ENCODE measurements at places on chromosomes 1 and 21.

DNA sequence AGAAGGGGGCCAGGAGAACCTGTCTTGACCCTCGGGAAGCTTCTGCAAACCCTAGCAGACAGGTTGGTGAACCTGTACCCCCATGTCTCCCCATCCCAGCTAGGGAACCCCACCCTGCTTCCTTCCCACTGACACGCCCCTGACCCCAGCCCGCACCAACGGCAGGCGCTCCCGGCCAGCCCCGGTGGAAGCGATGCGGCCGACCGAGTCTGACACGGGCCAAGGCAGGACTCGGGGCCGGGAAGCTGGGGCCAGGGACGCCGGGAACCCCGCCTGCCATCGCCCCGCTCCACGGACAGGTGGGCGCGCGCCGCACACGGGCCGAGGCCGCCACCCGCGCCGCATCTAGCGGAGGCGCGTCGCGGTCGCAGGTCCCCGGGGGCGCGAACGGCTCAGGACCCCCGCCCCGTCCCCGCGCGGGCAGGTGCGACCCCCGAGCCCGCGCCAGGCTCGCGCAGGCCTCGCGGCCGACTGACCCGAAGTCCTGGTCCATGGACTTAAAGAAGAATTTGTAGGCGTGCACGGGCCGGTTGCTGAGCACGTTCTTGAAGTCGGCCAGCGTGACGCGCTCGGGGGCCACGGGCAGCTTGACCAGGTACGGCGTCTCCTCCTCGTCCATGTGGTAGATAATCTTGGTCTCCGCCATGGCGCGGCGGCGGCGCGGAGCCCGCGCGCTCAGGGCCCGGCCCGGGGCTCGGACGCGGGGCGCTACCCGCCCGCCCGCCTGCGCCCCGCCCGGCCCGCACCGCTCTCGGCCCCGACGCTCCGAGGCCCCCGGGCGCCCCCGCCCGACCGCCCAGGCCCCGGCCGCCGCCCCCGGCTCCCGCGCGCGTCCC, 580 bp downstream of the DVL1 start:
- DNase-seq: no peak
- H3K4me1 ChIP-seq: peaks cover 23% of the 10 kb centered on the region
- peak overlapping the region; percentile 74 for H3K4me3 ChIP-seq
- H3K27me3 ChIP-seq: peaks cover 8% of the 10 kb centered on the region

- H3K4me3 ChIP-seq: no peak overlapping the region
- no peaks in the 10 kb centered on the region for H3K27me3 ChIP-seq
- peak; percentile 67 for DNase-seq
- H3K4me1 ChIP-seq: peaks cover 34% of the 10 kb centered on the region
Measured at GRCh38 chr1:202834771-202835547, 24.2 kb downstream of the PCAT6 start.

DNA sequence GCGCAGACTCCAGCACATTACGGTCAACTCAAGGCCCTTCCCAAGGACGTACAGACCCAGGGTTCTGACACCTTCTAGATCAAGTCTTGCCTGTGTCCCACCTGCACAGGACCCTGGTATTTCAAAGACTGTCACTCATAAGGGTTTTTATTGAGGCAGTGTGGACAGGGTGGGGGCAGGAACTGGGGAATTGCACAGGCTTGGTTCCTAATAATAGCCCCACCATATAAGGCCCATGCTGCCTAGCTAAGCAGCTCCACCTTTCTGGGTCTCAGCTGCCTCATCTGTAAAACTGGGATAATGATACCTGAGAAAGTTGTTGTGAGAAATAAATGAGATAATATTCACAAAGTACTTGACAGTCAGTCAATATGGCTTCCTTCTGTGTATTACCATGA, 55.3 kb upstream of the PUM1 start:
- no peak overlapping the region for H3K27ac ChIP-seq
- H3K4me1 ChIP-seq: no peaks in the 10 kb centered on the region
- no peak overlapping the region for H3K4me3 ChIP-seq
- no peak for DNase-seq
- no peaks in the 10 kb centered on the region for H3K36me3 ChIP-seq

DNA sequence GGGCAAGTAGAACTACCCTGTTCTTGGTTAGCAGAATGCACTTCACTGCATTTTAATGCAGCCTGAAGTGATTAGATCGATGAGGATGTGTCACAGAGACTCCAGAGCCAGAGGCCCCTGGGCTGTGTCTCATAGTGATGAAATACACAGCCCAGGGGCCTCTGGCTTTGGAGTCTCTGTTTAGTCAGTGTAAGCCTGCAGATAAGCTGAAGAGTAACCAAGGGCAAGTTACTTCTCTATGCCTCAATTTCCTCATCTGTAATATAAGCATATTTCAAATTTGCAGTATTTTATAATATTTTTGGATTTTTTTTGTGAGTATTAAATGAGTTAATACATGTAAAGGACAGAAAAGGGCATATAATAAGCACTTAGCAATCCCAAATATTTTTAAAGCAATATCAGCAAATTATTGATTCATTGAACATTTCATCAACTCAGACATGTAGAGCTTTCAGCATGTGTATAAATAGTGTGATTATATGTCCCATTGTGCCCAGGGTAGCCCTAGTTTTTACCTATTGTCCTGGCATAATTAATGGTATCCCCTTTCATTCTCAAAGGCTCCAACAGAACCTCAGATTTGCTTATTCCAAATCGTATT, 23.6 kb upstream of the APOBEC4 start:
- no peaks in the 10 kb centered on the region for H3K4me1 ChIP-seq
- DNase-seq: no peak
- no peaks in the 10 kb centered on the region for H3K27me3 ChIP-seq
- H3K36me3 ChIP-seq: no peaks in the 10 kb centered on the region
- no peak overlapping the region for H3K4me3 ChIP-seq

DNA sequence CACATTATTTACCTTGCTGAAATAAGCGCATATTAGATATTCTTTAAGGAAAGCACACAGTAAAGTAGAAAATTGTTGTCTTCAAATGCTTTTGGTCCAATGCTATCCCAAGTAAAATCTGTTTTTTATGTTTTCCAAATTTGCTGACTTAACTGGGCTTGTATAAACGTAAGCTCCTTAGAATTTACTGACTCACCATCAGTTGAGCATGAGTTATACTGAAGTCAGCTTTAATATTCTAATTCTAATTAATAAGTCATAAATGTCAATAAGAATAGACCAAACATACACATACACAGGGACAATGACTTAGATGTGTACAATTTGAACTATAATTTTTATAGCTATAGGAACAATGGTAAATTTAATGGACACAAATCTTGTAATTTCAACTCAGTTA, 319.2 kb downstream of the TPR start:
- H3K27ac ChIP-seq: no peak overlapping the region
- no peak overlapping the region for H3K4me3 ChIP-seq
- no peak for DNase-seq
- no peaks in the 10 kb centered on the region for H3K36me3 ChIP-seq
- H3K27me3 ChIP-seq: no peaks in the 10 kb centered on the region
- H3K4me1 ChIP-seq: peaks cover under 1% of the 10 kb centered on the region

- H3K4me3 ChIP-seq: no peak overlapping the region
- H3K27me3 ChIP-seq: peaks cover 10% of the 10 kb centered on the region
- H3K27ac ChIP-seq: no peak overlapping the region
- H3K4me1 ChIP-seq: no peaks in the 10 kb centered on the region
- H3K36me3 ChIP-seq: no peaks in the 10 kb centered on the region
Measured at GRCh38 chr1:48115835-48116234, 106.7 kb upstream of the SLC5A9 start.

- H3K4me1 ChIP-seq: peaks cover 32% of the 10 kb centered on the region
- H3K36me3 ChIP-seq: no peaks in the 10 kb centered on the region
- H3K27ac ChIP-seq: no peak overlapping the region
- no peak overlapping the region for H3K4me3 ChIP-seq
Measured at GRCh38 chr1:155125946-155126555, 1.6 kb upstream of the EFNA1 start.

GRCh38 chr1:188154196-188154595, 1325.4 kb downstream of the PLA2G4A start:
- H3K27ac ChIP-seq: no peak overlapping the region
- no peaks in the 10 kb centered on the region for H3K4me1 ChIP-seq
- H3K27me3 ChIP-seq: no peaks in the 10 kb centered on the region
- H3K4me3 ChIP-seq: no peak overlapping the region
- no peaks in the 10 kb centered on the region for H3K36me3 ChIP-seq

DNA sequence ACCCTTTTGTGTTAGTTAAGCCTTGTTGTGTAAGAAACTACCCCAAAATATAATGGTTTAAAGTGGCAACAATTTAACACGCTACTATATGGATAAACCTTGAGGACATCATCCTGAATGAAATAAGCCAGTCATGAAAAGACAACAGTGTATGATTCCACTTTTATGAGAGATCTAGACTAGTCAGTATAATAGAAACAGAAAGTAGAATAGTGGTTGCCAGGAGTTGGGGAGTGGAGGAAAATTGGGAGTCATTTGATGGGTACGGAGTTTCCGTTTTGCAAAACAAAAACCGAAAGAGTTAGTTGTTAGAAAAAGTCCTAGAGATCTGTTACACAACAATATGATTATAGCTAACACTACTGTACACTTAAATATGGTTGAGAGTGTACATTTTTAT, 16.0 kb upstream of the CHIA start:
- peaks cover 39% of the 10 kb centered on the region for H3K4me1 ChIP-seq
- DNase-seq: peak; percentile 32
- H3K27ac ChIP-seq: peak overlapping the region; percentile 24

- peaks cover 14% of the 10 kb centered on the region for H3K27me3 ChIP-seq
- no peaks in the 10 kb centered on the region for H3K4me1 ChIP-seq
- H3K36me3 ChIP-seq: no peaks in the 10 kb centered on the region
- no peak overlapping the region for H3K4me3 ChIP-seq
Measured at GRCh38 chr21:37927711-37928110, 11.5 kb upstream of the KCNJ6 start.

DNA sequence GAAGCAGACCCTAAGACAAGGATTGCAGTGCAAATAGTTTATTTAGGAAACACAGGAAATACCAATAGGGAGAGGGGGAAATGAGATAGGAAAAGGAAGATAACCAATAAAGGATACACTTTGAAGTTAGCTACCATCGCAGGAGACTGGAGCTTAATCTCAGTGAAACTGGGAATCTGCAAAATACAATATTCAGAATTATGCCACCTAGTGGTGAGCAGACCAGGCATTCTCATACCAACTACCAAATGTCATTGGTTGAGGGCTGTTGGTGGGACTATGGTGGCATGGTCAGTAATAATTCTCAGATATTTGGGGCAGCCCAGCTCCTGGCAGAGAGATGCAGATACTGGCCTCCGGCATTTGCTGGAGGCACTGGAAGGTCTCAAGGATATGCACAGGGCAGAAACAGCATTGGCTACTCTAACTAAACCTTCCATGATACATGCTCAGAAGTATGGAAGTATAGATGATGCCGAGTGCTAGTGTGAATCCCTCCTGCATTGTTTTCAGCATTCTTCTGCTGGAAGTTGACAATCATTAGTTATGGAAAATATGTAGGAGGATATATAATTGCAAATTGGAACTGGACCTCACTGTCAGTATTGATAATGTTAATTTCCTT, 11.8 kb upstream of the ZFP69B start:
- DNase-seq: peak; percentile 34
- H3K27me3 ChIP-seq: no peaks in the 10 kb centered on the region
- peaks cover 3% of the 10 kb centered on the region for H3K4me1 ChIP-seq
- peaks cover 7% of the 10 kb centered on the region for H3K36me3 ChIP-seq
- H3K27ac ChIP-seq: no peak overlapping the region
- H3K4me3 ChIP-seq: no peak overlapping the region

GRCh38 chr1:182679684-182680083, 4.7 kb downstream of the RGS8 start:
- no peak overlapping the region for H3K27ac ChIP-seq
- H3K36me3 ChIP-seq: no peaks in the 10 kb centered on the region

DNA sequence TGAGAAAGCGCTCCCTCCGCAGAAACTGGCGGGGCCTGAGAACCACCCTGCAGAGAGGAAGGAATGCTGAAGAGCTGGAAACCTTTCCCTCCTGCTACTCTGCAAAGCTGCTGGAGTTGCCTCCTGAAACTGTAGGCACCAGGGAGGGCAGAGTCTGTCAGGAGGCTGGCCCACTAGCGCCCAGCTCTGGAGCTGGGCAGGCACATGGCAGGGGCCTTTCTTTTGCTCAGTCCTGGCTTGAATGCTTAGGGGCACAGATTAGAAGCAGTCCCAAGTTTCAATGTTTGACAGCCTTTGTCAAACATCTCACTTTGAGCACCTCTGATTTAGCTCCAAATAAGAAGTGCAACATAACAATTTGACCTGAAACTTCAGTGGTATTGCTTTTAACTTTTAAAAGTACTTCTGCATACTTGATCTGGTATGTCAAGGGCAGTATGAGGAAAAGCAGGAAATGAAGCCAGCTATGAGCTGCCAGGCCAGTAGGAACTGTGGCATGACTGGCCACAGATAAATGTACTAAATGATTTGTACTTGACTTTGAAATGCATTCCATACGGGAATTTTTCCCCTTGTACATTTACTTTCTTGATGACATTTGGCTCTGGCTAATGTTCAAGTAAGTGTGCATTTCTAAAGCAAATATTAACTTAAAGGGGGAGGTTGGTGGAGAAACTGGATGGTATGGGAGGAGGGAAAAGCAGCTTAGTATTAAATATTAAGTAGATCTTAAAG, 7.2 kb downstream of the C1orf116 start:
- DNase-seq: no peak
- peaks cover 13% of the 10 kb centered on the region for H3K27me3 ChIP-seq
- no peaks in the 10 kb centered on the region for H3K36me3 ChIP-seq
- H3K27ac ChIP-seq: no peak overlapping the region
- H3K4me3 ChIP-seq: no peak overlapping the region
- H3K4me1 ChIP-seq: peaks cover 5% of the 10 kb centered on the region

- H3K36me3 ChIP-seq: no peaks in the 10 kb centered on the region
- no peaks in the 10 kb centered on the region for H3K27me3 ChIP-seq
- H3K4me1 ChIP-seq: no peaks in the 10 kb centered on the region
- DNase-seq: no peak
- no peak overlapping the region for H3K4me3 ChIP-seq
- no peak overlapping the region for H3K27ac ChIP-seq
Measured at GRCh38 chr1:245062741-245063305, 92.0 kb upstream of the KIF26B start.

DNA sequence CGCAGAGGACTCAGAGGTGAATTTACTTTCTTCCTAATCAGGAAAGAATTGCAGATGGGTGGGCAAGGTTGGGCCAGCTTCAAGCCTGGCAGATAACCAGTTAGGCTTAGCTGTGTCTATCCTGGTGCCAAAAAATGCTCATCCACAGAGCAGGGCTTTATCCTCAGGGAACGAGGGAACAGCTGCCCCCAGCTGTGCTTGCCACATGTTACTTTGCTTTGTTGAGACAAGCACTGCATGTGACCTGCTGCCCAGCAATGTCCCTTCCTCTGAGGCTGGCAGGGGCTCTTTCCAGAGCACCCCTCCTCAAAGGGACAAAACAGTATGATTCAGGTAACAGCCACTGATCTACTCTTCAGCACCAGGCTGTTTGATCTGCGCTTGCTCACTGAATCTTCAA, 505.1 kb upstream of the USP24 start:
- no peaks in the 10 kb centered on the region for H3K36me3 ChIP-seq
- no peaks in the 10 kb centered on the region for H3K4me1 ChIP-seq
- H3K4me3 ChIP-seq: no peak overlapping the region
- DNase-seq: no peak
- H3K27ac ChIP-seq: no peak overlapping the region

All from activated CD4-positive, alpha-beta T cell treated with anti-CD3 and anti-CD28 coated beads for 36 hours (primary cell).